ENCODE measurements at places on chromosomes 7 and 10. TPM values are rescaled to one million over a fixed set of nuclear protein-coding genes. Genes with fewer than 3 reads are reported as not detected.

PKD2L1 gene
- not detected for total RNA-seq

- DNase-seq, result no peak
These were observed 14.1 kb downstream of the TMEM72 start for GRCh38 chr10:44925224-44925623.

DNA sequence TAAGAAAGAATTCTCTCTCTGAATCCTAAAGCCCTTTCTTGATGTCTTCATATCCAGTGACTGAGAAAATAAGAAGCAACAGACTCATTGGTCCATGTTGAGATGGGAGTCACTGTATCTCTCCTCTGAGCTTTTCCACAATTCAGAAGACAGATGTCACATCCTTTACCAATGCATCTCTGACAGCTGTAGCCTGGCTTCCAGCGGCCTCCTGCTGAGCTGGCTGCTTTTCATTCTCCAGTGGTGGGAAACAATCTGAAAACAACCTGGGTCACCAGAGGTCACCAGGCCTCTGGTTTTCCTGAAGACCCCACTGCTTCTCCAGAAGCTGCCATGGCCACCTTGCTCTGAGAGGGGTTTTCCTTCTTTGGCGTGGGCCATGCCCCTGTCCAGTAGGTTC is 18.3 kb upstream of the RPA3 start:
- DNase-seq, result no peak

NEURL1 gene
- not detected for total RNA-seq

DNA sequence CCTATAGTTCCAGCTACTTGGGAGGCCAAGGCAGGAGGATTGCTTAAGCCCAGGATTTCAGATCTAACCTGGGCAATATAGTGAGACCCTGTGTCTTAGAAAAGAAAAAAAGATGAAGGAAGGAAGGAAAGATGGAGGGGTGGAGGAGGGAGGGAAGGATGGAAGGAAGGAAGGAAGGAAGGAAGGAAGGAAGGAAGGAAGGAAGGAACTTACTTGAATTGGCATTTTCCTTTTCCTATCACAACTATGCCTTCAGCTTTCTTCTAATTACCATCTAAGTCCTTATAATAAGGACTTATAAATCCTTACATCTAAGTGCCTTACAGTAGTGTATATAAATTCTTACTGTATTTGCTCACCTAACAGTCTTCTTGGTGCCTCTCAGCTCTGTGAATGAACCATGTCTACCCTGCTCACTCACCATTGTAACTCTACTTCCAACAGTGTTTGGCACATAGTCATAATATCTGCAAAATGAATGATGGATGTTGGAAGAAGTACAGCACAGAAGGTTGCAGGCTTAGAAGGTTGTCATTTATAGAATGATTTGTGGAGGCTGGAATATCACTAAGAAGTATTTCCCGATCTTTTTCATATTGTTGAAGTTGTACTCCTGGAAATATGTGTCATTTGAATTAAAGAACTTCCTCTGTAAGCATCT is 125.5 kb downstream of the KIAA1217 start:
- no peak for DNase-seq

DNAJC2 gene
- total RNA-seq, result 58.2 TPM

GTF2IRD2 gene
- total RNA-seq, result 13.4 TPM

CYP26C1 gene
- total RNA-seq, result 0.14 TPM

DNA sequence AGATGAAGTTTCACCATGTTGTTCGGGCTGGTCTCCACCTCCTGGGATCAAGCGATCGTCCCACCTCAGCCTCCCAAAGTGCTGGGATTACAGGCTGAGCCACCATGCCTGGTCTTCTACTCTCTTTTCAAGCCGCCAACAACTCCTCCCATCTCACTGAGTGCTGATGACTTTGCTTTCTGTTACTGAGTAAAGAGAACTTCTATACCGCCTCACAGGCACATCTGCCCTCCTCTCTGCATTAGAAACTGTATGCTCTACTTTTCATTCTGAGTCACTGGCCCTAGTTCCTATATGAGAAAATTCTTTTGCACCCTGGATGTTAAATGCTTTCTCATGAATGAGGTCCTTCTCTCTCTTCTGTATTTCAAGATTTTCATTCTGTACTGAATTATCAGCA is 2.2 kb upstream of the ZNF239 start:
- no peak for DNase-seq

TAS2R4 gene
- 3.5 TPM for total RNA-seq

AZGP1 gene
- total RNA-seq, result 0.58 TPM

PKD1L1 gene
- not detected for total RNA-seq

GRCh38 chr7:5557920-5558401 is 134.3 kb upstream of the TNRC18 start:
- DNase-seq, result peak; percentile 67

DNA sequence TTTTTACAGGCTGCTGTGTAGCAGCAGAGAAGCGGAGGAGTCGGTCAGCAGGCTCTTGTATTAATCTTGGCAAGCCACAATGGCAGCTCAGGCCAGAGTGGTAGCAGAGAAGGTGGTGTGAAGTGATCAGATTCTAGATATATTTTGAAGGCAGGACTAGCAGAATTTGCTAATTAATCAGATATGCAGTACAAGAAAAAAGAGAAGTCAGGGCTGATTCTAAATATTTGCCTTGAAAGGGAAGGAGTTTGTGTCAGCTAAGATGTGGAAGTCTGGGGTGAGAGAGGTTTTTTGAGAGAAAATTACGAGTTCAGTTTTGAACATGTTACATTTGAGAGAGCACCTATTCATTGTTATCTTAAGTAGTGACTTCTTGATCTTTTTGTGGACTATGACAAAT is 176.3 kb downstream of the WNT2 start:
- no peak for DNase-seq

- DNase-seq, result no peak
These were observed 5.2 kb downstream of the FZD9 start for GRCh38 chr7:73438547-73439409.

CPEB3 gene
- total RNA-seq, result 2.8 TPM

DNA sequence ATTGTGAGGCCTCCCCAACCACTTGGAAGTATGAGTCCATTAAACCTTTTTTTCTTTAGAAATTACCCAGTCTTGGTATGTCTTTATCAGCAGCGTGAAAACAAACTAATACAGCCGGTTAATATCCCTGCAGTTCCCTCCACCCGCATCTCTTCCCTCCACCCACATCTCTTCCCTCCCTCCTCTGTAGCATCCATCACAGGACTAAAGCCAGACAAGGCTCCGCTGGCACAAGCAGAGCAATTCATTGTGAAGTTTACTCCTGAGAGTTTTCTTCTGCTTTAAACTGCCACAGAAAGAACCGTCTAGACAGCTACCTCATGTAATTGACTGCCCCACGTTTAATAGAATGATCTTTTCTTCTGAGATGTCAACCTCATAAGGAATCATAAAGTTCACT is 131.5 kb downstream of the KIAA1217 start:
- DNase-seq, result no peak

DYDC2 gene
- total RNA-seq, result not detected

- no peak for DNase-seq
These were observed 45.6 kb downstream of the BMPR1A start for GRCh38 chr10:86801995-86802394.

- no peak for DNase-seq
These were observed 6.6 kb downstream of the DGKI start for GRCh38 chr7:137839903-137840779.

DNA sequence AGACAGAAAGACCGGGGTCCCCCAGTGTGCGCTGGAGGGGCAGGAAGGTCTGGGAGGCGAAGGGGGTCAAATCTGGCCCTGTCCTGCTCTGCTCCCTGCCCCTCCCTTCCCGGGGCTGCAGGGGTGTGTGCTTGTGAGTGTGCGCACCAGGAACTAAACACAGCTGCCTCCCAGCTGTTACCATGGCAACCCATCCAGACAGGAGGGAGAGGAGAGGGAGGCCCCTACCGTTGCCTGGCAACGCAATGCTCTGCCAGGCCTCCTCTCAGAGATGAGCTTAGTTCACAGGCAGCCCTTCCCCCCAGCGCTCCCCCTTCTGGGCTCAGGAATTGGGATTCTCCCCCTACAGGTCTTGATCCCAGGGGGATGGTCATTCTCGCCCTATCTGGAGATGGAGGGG is 6.1 kb downstream of the NYAP1 start:
- no peak for DNase-seq

GRCh38 chr7:146728611-146729010 is 612.0 kb downstream of the CNTNAP2 start:
- no peak for DNase-seq

GRCh38 chr10:103926722-103927319 is 8.8 kb upstream of the STN1 start:
- DNase-seq, result no peak

- DNase-seq, result no peak
These were observed 55.4 kb downstream of the FAM241B start for GRCh38 chr10:69685426-69685801.

- DNase-seq, result no peak
These were observed 115.0 kb upstream of the KIF5B start for GRCh38 chr10:32171204-32171603.

- no peak for DNase-seq
These were observed 36.7 kb downstream of the IRF5 start for GRCh38 chr7:128974241-128974934.

SYPL1 gene
- 77.6 TPM for total RNA-seq

DNA sequence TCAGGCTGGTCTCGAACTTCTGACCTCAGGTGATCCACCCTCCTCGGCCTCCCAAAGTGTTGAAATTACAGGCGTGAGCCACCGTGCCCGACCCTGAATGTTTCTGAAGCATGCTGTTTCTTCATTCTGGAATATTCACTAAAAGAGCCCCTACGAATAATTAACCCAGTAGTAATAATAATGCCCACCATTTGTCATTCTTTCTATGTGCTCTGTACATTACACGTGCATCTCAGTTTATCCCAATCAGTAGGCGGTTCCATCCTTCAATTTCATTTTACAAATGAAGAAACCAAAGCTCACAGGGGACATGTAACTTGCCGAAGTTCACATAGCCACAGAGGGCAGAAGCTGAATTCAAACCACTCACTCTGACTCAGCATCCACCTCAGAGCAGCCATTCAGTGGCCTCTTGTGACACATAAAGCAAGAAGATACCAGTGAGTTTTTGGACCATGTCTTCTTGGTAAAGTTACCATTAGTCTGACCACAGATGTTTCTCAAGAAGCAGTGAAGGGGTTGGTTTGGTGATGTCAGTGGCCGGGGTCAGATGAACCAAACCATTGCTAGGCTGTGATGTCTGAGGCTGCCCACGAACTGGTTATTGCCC is 71.9 kb upstream of the DUSP5 start:
- peak; percentile 64 for DNase-seq

DNA sequence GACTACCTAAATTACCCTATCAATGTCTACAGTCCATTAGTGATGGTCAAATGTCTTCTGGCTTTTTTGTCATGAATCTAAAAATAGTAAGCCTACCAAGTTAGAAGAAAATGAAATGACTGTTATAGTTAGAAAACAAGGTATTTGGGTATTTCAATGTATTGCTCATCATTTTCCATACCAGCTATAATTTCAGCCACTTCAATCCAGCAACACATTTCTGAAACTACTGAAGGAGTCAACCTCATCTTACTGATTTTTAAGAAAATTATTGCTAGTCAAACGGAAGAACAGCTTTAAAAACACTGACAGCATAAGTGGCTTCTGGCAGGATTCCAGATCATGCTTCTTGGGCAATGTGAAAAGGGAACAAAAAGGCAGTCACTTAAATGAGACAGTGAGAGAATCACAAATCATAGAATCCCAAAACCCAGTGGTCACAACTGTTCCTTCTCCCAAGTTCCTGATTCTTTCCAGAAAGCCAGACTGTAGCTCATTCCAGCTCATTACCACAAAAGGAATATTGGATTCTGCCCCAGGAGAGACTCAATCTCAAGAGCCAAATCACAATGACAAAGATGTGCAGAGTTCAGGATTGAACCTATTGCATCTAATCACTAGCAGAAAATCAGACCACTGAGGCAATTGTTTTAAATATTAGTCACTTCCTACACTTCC is 61.2 kb upstream of the LRRN3 start:
- peak; percentile 46 for DNase-seq

GRCh38 chr10:83633547-83633946 is 505.8 kb upstream of the GHITM start:
- DNase-seq, result no peak

DNA sequence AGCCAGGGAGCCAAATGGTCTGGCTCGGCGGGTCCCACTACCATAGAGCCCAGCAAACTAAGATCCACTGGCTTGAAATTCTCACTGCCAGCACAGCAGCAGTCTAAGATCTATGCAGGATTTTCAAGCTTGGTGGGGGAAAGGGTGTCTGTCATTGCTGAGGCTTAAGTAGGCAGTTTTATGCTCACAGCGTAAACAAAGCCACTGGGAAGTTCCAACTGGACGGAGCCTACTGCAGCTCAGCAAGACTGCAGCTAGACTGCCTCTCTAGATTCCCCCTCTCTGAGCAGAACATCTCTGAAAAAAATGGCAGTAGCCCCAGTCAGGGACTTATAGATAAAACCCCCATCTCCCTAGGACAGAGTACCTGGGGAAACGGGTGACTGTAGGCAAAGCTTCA is 277.6 kb upstream of the PHF14 start:
- no peak for DNase-seq

CLRN3 gene
- total RNA-seq, result not detected

GSAP gene
- 19.0 TPM for total RNA-seq

DNA sequence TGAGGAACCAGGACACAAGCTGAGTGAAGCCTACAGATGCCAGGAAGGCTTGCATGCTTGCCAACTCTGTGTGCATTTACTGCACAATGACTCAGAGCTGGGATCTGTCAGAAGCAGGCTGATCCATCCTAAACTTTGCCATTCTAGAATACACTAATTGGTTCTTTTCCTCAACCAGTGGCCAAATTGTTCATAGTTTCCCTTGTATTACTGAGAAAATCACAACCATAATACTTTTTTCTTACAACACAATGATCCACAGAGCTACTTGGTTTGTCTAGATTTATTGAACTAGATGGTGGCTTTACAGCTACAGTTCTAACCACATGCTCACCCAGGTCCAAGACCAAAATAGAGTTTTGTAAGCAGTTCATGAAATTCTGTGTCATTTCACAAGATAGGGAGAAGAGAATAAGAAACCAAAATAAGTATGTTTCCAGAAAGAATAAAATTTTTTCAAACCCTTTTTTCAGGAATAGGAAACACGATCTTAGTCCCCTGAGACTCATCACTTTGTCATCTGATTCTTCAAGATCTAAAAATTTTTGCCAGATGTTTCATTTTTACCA is 21.0 kb upstream of the LRRC17 start:
- peak; percentile 84 for DNase-seq

- no peak for DNase-seq
These were observed 109.8 kb upstream of the PTN start for GRCh38 chr7:137453356-137453755.

GRCh38 chr10:72035252-72035887 is 53.0 kb downstream of the SPOCK2 start:
- DNase-seq, result no peak

EDRF1 gene
- total RNA-seq, result 28.2 TPM

KLF14 gene
- not detected for total RNA-seq

Measured in MCF 10A (cell line).